ENCODE measurements at places on chromosomes 7 and 10.

DNA sequence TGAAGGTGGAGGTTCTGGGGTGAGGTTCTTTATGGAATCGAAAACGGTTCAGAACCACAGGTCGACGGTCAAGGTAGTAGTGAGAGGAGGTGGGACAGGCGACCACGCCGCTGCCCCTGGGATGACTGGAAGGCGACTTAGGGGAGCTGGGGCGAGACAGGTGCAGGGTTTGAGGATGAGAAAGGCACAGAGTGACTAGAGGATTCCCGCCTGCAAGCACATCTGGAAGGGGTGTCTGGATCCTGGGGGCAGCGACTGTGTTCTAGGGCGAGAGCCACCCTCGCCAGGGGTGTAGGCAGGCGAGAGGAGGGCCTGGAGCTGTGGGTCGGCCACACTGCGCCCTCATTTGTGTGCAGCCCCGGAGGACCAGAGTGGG, 468 bp upstream of the IRF5 start:
- DNase-seq, result no peak

- no peak for DNase-seq
Observed at GRCh38 chr7:6563936-6564770, 12.9 kb upstream of the GRID2IP start.

- no peak for DNase-seq
Observed at GRCh38 chr7:81190997-81191768, 272.3 kb upstream of the SEMA3C start.

DNA sequence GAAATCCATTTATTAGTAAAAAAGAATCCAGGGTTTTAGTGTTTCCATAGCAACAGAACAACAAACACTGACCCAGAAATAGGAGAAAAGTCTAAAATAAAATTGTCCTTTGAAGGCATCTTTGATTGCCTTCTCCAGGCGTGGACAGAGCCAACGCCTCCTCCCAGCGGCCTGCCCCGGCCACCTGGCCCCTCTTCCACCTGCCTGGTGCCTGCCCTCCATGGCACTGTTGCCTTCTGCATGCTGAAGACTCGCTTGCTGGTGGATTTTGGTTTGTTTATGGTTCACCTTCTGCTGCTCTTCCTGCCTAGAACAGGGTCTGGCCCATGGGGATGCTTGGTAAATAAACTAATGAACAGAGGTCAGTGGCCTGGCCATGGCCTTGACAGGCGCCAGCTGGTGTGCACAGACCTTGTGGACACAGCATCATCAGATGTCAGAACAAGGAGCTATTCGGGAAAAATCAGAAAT, 107.4 kb downstream of the DYNC2I1 start:
- DNase-seq, result no peak

DNA sequence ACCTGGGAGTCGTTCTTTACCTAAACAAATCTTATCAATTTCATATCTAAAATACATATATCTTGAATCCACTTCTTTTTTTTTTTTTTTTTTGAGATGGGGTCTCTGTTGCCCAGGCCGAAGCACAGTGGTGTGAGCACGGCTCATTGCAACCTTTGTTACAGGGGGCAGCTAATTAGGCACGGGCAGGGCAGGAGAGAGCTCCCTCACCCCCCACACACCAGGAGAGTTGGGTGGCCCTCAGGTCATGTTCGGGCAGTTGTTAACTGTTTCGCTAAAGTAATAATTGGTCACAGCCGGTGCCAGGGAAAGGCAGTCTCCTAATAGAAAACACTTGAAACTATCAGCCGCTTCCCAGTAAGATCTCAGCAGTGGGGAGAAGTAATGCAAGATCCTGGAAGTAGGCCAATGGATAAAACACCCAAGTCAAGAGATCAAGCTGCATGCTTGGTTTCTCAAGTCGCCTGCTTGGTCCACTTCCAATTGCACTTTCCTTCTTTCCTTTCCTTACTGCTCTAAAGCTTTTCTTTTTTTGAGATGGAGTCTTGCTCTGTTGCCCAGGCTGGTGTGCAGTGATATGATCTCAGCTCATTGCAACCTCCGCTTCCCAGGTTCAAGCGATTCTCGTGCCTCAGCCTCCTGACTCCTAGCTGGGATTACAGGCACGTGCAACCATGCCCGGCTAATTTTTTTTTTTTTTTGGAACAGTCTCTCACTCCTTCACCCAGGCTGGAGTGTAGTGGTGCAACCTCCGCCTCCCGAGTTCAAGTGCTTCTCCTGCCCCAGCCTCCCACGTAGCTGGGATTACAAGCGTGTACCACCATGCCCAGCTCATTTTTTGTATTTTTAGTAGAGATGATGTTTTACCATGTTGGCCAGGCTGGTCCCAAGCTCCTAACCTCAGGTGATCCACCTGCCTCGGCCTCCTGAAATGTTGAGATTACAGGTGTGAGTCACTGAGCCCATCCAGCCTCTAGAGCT, 21.3 kb upstream of the EFCAB10 start:
- DNase-seq, result no peak

DNA sequence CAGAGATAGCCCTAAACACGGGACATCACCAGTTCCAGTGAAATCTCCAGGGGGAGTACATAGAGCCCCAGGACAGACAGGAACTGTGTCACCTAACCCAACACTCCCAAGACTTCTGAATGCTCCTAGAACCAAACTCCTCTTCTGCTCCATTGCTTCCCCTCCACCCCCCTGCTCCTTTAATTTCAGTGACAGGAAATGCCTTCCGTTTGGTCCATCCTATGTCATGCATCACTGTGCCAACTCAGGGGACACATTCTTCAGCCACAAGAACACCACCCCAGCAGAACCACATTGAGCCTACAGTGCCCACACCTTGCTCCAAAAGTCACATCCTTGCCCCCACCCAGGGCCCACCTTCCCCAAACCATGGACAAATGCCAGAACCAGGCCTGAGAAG, 100.5 kb downstream of the KCNMA1 start:
- no peak for DNase-seq
